ENCODE measurements at places on chromosomes 5 and 9.

GRCh38 chr9:114035845-114036801, 42.0 kb downstream of the AMBP start:
- no peak for DNase-seq

GRCh38 chr5:14302330-14302729, 159.2 kb downstream of the TRIO start:
- DNase-seq, result no peak

DNA sequence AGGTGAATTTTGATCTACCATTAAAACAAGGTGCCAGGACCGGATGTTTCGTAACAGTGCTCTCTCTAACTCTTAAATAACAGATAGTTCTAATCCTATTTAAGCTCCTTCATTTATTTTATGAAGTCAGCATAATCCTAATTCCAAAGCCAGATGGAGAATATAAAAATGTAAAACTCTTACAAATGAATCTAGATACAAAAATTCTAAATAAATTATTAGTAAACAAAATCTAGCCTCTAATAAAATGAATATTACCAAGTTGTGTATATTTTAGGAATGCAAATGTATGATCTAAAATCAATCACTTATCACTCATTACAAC, 32.4 kb upstream of the IL33 start:
- no peak for DNase-seq

- no peak for DNase-seq
Measured at GRCh38 chr9:112872019-112872418, 18.7 kb downstream of the SLC46A2 start.

DNA sequence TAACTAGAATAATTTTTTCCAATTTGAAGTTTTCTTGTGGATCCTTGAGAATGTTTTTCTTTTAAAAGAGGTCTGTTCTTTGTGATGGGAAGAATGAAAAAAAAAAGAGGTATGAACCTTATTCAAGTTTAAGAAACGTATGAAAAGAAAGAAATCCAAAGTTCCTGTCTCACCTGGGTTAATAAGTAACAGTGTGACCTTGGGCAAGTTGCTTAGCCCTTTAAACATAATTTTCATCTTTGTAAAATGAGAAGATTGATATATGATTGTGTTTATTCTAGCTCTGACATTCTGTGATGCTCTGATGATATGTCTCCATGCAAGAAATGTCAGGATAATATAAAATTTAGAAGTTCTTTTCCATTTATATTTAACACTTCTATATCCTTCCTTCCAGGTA, 19.3 kb downstream of the SLC26A2 start:
- DNase-seq, result no peak

DNA sequence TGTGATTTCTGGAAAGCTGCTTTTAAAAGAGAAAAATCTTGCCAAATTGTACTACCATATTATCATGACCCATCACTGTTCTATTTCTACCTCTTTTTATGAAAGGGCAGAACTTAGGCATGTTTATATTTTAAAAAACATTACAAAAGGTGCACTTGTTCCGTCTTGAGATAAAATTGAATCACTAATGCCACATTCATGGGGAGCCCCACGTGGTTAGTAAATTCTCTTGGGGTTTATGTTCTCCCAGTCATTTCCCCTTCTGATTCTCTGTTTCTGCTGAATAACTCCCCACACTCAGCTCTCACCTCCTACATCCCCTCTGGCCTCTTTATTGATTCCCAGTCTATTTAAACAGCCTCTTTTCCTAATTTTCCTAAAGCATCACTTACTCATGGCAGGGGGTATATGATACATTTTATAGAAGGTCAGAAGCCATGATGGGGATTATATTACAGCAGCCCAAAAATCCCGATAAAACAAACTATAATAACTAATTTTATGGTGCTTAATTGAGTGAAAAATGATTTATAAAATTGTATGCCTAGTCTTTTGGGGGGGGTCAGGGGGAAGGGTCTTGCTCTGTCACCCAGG, 19.7 kb upstream of the VLDLR start:
- no peak for DNase-seq

DNA sequence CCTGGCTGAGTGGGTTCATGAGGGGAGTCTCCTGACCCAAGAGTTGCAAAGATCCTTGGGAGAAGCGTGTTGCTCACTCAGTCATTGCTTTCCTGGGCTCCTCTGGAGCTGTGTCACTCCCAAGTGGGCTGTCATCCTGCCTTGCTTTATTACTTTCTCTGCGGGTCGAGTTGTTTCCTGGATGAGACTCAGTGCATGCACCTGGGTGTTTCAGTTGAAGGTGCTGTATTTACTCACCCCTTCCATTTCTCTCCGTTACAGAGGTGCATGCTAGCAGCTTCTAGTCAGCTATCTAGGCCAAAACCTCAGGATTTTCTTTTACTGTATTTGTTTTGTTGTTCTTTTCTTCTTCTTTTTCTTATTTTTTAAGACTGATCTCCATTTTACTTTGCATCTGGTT, 785.5 kb upstream of the EDIL3 start:
- no peak for DNase-seq

- DNase-seq, result no peak
Measured at GRCh38 chr5:78562714-78563330, 85.8 kb downstream of the LHFPL2 start.

DNA sequence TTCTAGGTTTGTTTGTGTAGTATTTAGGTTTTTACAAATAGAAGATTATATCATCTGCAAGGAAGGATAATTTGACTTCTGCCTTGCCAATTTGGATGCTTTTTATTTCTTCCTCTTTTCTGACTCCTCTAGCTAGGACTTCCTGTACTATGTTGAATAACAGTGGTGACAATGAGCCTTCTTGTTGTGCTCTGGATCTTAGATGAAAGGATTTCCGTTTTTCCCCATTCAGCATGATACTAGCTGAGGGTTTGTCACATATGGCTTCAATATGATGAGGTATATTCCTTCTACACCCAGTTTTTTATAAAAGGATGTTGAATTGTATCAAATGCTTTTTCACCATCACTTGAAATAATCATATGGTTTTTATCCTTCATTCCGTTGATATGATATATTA, 101.4 kb downstream of the FBXO4 start:
- no peak for DNase-seq

- no peak for DNase-seq
Measured at GRCh38 chr9:237858-238345, 23.2 kb downstream of the DOCK8 start.

GRCh38 chr5:76662521-76662920, 39.3 kb upstream of the F2RL2 start:
- DNase-seq, result no peak
